ENCODE measurements at places on chromosomes 2 and 18.
A peak's percentile ranks its signal among the peaks of the same experiment; 100 is the strongest.

GRCh38 chr2:49050265-49050664, 104.0 kb downstream of the FSHR start:
- DNase-seq, result no peak

- no peak for DNase-seq
Measured at GRCh38 chr2:175854665-175855064, 147.4 kb downstream of the LNPK start.

DNA sequence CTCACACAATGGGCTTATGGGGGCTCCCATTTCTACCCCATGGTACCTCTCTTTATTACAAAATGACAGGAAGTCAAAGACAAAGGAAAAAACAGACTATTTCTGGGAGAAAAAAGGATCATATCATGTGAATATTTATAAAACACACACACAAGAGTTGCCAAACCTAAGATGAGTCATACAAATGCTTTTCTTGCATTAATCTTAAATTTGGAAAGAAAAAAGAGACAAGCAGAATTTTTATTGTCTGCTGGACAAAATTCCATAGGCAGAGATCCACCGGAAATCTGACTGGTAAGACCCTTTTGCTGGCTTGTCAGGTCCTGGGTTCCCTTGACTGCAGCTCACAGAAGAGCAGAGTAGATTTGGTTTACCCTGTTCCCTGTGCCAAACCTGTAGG, 1732.3 kb upstream of the PIK3C3 start:
- DNase-seq, result no peak

DNA sequence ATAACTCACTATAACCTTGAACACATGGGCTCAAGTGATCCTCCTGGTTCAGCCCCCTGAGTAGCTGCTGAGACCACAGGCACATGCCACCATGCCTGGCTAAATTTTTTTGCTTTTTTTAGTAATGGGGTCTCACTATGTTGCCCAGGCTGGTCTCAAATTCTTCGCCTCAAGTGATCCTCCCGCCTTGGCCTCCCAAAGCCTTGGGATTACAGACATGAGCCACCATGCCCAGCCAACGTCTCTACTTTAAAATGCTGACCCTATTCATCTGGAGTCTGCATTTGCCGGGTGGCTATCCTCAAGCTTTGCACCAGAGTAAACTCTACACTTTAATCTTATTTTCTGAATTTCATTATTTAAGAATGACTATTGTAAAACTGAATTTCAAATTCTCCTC, 37.6 kb upstream of the RALBP1 start:
- no peak for DNase-seq

DNA sequence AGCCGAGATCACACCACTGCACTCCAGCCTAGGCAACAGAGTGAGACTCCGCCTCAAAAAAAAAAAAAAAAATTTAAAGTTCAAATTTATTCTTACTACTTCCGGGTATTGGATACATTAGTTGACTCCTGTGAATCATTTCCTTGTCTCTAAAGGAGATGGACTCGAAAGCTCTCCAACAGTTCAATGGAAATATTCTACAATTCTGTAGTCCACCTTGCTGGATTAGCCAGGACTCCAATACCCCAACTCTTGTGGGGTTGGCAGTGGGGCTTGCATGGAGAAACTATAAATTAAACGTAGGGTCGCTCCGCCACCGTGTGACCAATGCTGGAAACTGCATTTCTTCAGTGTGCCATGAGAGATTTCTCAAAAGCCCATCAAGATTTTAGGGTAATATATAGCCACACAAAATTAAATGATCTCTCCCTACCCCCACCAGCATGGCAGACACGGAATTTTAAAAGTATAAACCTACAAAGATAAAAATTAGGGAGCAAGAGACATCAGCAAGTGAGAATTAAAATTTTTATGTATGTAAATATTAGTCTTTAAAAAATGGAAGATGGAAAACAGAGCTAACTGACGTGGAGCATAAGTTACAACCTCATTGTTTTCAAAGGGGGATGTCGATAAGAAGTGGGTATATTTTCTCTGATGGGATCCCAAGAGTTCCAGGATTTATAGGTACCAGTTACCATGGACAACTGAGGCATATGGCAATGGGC, 27.8 kb upstream of the GAREM2 start:
- peak; percentile 71 for DNase-seq

GRCh38 chr18:50737127-50737526, 82.7 kb downstream of the MRO start:
- DNase-seq, result no peak

DNA sequence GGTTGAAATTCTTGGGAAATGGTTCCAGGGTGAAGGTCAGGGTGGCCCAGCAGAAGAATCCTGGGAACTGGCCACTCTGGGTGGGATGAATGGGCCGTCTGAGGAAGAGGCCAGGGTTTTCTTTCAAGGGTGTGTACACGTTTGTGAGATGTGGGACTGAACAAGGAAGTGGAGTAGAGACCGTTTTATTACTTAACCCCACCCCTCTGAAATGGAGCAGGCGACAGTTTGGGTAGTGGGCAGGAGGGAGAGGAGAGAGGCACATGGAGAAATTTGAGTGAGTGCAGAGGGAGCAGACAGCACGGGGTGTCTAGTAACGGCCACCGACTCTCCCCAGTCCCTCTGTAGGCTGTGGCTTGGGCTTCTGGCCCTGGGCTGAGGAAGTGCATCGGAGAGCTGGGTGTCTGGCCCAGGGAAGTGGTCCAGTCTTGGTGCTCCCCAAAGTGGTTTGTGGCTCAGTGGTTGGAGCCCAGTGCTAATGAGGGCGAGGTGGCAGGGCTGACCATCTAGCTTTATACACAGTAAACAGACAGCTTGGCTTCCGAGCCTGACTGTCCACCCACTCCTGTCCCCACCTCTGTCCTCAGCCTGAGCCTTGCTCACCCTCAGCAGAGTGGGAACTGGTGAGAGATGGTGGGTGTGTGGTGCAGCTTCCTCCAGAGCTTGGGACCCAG, 135.3 kb downstream of the DYSF start:
- DNase-seq, result no peak

- peak; percentile 59 for DNase-seq
Measured at GRCh38 chr2:84906108-84906899, 848 bp downstream of the TMSB10 start.

GRCh38 chr18:24472591-24472990, 12.2 kb downstream of the HRH4 start:
- no peak for DNase-seq

DNA sequence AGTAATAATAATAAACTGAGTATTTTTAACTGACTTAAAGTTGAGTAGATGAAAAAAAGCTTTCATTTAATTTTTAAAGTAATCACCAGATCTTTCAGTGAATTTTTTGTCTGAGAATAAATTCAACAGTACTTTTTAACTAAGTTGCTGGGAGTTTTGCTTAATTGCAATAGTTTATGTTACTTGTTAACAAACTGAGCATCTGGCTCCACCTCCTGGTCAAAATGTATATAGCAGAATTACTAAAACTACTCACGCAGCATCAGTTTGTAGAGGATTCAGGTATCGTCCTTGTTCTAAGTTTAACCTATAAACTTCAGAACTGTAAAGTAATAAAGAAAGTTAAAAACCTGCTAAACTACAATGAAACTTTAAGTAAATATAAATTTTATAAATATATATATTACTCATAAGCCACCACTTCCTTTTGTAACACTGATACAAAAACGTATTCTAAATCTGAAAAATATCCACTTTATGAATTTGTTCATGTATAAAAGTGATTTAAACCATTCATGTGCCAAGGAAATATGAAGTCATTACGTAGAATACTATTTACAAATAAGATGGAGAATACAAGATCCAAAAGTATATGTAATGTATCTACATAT, 21.3 kb downstream of the NOL10 start:
- DNase-seq, result peak; percentile 76

DNA sequence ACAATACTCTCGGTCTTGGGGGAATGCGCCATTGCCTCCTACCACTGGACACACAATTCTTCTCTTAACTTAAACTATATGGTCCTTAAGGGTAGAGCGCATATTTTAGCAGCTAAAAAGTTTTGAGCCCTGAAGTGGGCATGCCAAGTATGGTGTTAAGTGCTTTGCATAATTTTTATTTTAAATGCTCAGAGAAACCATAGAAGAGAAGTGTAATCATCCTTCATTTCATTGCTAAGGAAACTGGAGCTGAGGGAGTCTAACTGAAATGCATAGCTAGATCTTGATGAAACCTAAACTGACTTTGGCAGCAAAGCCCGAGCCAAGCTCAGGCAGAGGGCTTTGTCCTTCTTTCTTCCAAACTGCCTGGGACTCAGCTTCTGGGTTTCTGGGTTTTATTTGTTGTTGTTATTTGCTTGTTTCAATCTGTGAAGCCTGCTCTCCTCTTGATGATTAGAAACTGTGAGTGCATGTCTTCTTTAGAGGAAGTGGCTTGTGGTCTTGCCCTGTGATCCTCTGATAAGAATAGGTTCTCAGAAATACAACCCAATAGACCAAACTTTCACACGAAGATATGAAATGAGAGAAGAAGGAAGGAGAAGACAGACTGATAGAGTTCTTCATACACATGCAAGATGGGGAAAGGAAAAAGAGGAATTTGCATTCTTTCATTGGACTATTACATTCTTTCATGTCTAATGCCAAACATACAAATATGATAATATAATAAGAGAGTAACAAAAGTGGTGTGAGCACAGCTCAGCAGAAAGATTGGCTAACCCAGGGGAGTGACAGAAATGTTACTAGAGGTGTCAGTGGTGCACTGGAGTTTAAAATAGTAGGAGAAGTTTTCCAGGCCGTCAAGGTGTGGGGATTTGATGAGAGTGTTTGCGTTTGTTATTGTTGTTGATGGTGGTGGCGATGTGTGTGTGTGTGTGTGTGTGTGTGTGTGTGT, 7.5 kb upstream of the RNF144A start:
- peak; percentile 77 for DNase-seq

- no peak for DNase-seq
Measured at GRCh38 chr18:55353806-55354205, 234.2 kb downstream of the TCF4 start.

DNA sequence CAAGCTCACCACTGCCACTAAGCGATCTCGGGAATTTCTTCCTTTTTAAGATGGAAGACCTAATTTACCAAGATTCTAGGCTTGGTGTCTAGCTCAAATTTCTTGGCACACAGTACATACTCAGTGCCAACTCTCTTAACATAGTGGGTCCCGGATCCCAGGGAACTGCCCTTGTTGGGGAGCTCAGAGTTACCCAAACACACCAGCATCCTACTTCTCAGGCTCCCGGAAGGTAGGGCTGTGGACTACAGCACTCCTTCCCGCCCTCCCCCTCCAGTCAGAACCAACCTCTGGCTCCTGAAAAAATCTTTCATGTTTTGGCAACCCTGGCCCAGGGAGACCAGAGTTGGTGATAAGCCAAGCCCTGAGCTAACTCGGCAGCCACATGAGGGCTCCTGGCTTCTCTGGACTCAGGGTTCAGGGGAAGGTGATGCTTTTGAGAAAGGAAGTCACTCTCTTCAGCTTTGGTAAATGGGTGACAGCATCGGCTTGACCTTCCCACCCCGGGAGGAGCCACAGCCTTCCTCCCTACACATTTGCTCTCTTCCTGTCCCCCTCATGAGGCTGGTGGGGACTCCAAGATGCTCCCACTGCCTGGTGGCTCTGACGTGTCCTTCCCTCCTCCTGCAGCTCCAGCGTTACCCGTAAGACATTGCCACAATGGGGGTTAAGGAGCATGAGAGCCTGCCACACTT, 8.8 kb downstream of the ODC1 start:
- DNase-seq, result no peak

Data from CD4-positive, alpha-beta T cell treated with Interleukin-17A for 1 hour (primary cell).